ENCODE measurements at places on chromosomes 16 and 17. TPM values are rescaled to one million over a fixed set of nuclear protein-coding genes. Genes with fewer than 3 reads are reported as not detected.

TP53TG3F gene
- not detected for total RNA-seq

TMEM106A gene
- total RNA-seq = 17.3 TPM

SLC52A1 gene
- not detected for total RNA-seq

AMFR gene
- total RNA-seq = 153 TPM

SOST gene
- 45.2 TPM for total RNA-seq

C16orf89 gene
- 21.4 TPM for total RNA-seq

ZNF213 gene
- total RNA-seq = 16.2 TPM

MAP2K4 gene
- 16.7 TPM for total RNA-seq

RAB40C gene
- total RNA-seq = 19.0 TPM

ERN2 gene
- total RNA-seq = 3.2 TPM

TMIGD1 gene
- total RNA-seq = not detected

ARL4D gene
- 3.5 TPM for total RNA-seq

MT1B gene
- not detected for total RNA-seq

CEP295NL gene
- total RNA-seq = 6.8 TPM

EFCAB5 gene
- total RNA-seq = 1.9 TPM

KRT20 gene
- not detected for total RNA-seq

ARL2BP gene
- 64.0 TPM for total RNA-seq

TNK1 gene
- total RNA-seq = 3.7 TPM

MYOCD gene
- 113 TPM for total RNA-seq

PHF12 gene
- 46.4 TPM for total RNA-seq

CIBAR2 gene
- total RNA-seq = not detected

SMPD3 gene
- 6.5 TPM for total RNA-seq

ACSM2A gene
- not detected for total RNA-seq

FAM117A gene
- total RNA-seq = 12.1 TPM

MT1H gene
- not detected for total RNA-seq

TMEM238L gene
- not detected for total RNA-seq

GPR179 gene
- total RNA-seq = 0.42 TPM

KRT12 gene
- total RNA-seq = not detected

GFAP gene
- not detected for total RNA-seq

SCGB1C2 gene
- total RNA-seq = not detected

SLC16A6 gene
- total RNA-seq = 1.2 TPM

DNAAF8 gene
- not detected for total RNA-seq

USH1G gene
- not detected for total RNA-seq

KRTAP4-3 gene
- not detected for total RNA-seq

REXO5 gene
- total RNA-seq = 6.5 TPM

TMEM114 gene
- not detected for total RNA-seq

ADGRG1 gene
- total RNA-seq = 79.1 TPM

PYY gene
- total RNA-seq = not detected

TXNDC11 gene
- 44.5 TPM for total RNA-seq

SLC6A2 gene
- total RNA-seq = 0.85 TPM

HAS3 gene
- total RNA-seq = 1.8 TPM

CA5A gene
- total RNA-seq = not detected

SLC5A10 gene
- not detected for total RNA-seq

CD79B gene
- 4.3 TPM for total RNA-seq

ELMO3 gene
- total RNA-seq = 1.4 TPM

ABCA10 gene
- 3.2 TPM for total RNA-seq

CDT1 gene
- total RNA-seq = not detected

DNAH17 gene
- total RNA-seq = 0.14 TPM

TLCD1 gene
- total RNA-seq = not detected

CD300C gene
- 4.3 TPM for total RNA-seq

CTRL gene
- 2.5 TPM for total RNA-seq

GPR142 gene
- not detected for total RNA-seq

TBC1D28 gene
- total RNA-seq = not detected

CD300LF gene
- not detected for total RNA-seq

G6PC3 gene
- total RNA-seq = 26.4 TPM

CLEC18C gene
- 0.68 TPM for total RNA-seq

ICAM2 gene
- 46.6 TPM for total RNA-seq

CCL23 gene
- not detected for total RNA-seq

DNAAF1 gene
- total RNA-seq = not detected

Measured in thoracic aorta (tissue), 2 donors.